ENCODE measurements at places on chromosomes 12 and 14.

DNA sequence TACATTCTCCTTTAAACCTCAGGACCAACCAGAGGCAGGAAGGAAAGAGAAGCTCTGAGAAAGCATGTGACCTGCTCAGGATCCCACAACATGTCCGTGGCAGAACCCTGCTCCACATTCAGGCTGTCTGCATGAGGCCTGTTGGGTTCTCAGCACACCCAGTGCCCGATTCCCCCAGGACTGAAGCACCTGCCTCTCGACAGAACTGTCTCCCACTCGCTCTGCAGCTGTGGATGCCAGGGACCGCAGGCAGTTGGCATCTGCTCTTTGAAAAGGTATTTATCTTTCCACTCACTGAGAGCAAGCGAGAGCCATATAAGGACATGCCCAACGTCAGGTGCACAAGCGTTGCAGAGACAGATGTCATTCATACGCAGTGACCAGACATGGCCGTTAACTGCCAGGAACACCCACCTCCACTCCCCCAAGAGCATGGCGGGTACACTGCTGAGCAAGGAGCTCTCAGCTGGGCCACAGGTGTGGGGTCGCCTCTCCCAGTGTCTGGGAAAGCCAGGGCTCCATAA lies 18.9 kb downstream of the PITPNM2 start:
- no peak for DNase-seq

- DNase-seq = no peak
Observed at GRCh38 chr12:102182635-102183034, 15.0 kb downstream of the PMCH start.

GRCh38 chr12:4829793-4830162 lies 79.9 kb upstream of the KCNA1 start:
- DNase-seq = no peak

- peak; percentile 31 for DNase-seq
Observed at GRCh38 chr12:120944645-120945217, 33.6 kb upstream of the HNF1A start.

DNA sequence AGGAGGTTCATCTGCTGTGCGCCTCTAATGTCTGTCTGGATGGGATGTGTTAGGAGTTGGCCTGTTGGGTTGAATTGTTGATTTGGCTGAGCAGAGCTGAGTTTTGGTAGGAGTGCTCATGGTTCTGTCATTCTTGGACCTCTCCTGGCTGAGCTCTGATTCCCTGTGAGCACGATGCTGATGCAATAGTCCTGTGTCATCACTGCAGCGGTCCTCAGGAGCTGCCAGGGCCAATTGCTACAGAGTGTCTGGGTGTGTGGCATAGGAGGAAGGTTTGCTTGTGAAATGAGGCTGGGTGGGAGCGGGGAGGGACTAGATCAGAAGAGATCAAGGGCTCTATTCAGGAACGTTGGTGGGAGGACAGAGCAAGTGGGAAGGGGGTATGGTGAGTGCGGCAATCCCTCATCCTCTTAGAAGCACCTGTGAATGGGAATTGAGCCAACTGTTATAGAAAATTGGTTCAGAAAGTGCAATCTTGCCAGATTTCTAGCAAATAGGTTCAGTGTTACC lies 21.2 kb downstream of the PEX5 start:
- DNase-seq = no peak

DNA sequence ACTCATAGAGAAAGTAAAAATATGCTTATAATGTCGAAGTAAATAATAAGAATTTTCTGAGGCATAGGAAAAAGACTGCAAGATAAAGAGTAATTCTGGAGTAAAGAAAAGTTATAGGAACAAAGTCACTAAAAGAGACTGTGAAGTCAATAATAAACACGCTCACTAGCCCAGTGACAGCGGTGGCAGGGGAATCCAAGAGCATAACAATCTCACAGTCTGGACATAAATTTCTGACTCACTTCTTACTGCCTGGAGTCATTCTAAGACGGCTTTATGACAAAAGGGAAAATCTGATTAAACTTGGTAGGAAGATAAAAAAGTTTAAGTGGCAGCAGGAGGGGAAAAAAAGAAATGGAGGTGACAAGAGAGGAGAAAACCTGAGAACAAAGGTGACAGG lies 56.4 kb upstream of the GRIP1 start:
- DNase-seq = no peak

DNA sequence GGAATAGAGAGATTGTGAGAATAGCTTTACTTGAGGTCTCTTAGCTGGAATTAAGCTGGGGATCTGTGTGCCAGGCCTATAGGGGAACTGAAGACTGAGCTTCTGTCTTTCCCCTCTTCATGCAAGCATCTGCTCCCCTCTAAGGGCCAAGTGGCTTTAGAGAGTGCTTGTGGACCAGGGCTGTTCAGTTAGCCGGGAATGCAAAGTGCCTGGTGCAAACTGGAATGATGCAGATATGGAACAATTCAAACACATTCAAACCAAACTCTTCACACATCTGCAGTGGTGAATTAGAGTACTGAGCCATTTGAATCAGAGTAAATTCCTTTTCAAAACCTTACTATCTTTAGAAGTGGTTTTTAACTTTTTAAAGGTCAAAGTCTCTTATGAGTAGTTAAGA lies 99.0 kb downstream of the LIN7A start:
- no peak for DNase-seq

All from progenitor cell of endocrine pancreas (in vitro differentiated cells).